Skeletal muscle cell (primary cell): ENCODE measurements at places on chromosomes 7 and 10.

GRCh38 chr7:43851805-43852204 is 17.5 kb downstream of the MRPS24 start:
- DNase-seq, result no peak

DNA sequence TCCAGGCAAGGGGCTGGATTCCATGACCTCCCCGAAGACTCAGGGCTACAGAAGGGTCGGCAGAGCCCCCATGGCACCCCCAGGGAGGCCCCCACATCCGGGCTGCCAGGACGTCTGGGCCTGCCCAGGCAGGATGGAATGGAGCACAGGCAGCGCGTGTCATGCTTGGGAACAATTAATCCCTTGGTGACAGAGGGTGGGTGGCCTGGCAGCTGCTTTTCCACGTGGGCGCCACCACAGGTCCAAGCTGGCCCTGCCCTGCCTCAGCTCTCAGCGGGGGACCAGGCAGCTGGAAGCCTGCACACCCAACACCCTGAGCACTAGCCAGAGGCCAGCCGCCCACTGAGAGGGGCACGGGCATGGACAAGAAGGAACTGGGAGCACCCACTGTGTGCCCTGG is 11.4 kb downstream of the ELN start:
- DNase-seq, result no peak

DNA sequence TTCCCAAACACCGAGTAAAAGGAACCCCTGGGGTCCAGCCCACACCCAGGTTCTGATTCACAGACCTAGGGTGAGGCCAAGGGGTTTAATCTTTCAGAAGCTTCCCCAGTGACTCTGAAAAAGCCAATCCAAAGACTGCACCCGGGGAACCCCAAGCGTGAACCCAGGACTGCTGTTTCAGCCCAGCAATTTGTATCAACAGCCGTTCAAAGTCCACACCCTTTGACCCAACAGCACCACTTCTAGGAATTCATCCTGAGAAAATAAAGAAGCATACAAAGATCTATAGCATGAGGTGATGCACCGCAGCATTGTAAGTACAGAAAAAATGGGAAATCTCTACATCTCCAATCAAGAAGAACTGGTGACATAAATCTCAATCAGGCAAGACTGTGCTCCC is 24.4 kb downstream of the DLG5 start:
- no peak for DNase-seq

GRCh38 chr10:48442090-48442808 is 135.8 kb downstream of the MAPK8 start:
- no peak for DNase-seq

- no peak for DNase-seq
Observed at GRCh38 chr10:53754596-53755250, 982.1 kb upstream of the MBL2 start.

- no peak for DNase-seq
Observed at GRCh38 chr10:16698461-16698860, 118.8 kb downstream of the RSU1 start.

DNA sequence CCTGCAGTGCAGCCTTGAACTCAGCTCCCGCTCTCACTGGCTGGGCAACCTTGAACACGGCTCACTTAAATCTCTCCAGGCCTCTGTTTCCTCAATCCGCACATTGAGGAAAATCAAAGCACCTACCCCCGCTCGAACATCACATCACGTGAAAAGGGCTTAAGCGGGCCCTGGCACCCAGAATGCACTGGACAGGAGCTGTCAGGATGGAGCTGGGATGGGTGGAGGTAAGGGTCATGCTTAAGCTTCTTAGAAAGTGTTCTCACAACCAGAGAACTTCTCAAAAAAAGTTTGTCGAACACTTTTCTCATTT is 55.7 kb upstream of the MGMT start:
- no peak for DNase-seq

DNA sequence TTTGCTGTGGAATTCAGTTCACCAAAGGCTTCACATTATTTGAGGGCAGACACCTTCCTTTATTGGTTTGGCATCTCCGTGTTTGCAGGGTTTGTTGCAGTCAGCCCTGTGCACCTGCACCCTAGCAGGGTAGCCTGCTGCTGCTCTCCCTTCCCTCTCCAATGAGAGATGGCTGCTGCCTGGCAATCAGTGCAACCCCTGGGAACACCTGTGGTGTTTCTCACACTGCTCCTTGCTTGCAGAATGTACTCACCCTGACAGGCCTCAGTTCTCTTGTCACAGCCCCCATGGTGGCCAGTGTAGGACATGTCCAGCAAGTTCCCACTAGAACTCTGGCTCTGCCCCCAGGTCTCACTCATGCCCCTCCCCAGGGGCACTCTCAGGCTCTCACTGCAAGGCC is 12.1 kb upstream of the PPIA start:
- DNase-seq, result no peak

GRCh38 chr7:20454202-20454601 is 123.5 kb downstream of the ITGB8 start:
- DNase-seq, result no peak

GRCh38 chr10:97858001-97858439 is 8.4 kb downstream of the GOLGA7B start:
- DNase-seq, result no peak

- no peak for DNase-seq
Observed at GRCh38 chr7:84092207-84092606, 102.4 kb downstream of the SEMA3A start.

DNA sequence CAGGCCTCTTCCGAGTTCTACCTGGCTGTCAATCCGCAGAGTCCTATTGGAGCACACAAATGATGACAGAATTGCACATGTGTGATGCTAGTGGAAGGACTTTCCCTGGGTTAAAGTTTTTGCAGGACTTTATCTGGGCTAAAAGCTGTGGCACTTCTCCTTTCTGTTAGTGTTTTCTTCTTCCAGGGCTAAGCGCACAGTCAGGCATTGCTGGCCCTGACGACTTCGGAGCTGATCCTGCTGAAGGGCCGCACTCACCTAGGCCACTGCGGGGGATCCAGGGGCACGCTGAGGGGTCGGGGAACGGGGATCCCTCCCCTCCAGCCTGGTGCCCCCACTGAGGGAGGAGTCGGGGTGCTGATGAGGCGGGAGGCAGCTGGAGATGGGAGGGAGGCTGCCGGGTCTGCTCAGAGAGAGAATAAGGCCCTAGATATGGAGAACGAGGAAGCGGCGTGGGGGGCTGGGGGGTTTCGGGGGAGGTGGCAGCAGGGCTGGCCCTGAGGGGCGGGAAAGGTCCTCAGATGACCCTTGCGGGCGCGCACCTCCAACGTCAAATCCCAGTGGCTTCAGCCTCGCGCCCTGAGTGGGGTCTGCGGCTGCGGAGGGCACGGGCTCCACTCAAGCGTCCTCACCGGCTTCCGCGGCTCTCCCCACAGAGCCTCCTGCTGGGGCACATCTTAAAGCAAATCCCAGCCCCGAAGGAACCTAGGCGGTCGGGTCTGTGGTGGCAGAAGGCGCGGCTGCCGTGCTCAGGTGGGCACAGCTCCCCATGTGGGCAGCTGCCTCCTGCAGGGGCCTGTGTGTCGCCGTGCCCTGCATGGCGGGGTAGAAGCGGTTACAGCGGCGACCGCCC is 30.9 kb downstream of the AGR3 start:
- DNase-seq, result no peak
